ENCODE measurements at places on chromosomes 16 and 17.

DNA sequence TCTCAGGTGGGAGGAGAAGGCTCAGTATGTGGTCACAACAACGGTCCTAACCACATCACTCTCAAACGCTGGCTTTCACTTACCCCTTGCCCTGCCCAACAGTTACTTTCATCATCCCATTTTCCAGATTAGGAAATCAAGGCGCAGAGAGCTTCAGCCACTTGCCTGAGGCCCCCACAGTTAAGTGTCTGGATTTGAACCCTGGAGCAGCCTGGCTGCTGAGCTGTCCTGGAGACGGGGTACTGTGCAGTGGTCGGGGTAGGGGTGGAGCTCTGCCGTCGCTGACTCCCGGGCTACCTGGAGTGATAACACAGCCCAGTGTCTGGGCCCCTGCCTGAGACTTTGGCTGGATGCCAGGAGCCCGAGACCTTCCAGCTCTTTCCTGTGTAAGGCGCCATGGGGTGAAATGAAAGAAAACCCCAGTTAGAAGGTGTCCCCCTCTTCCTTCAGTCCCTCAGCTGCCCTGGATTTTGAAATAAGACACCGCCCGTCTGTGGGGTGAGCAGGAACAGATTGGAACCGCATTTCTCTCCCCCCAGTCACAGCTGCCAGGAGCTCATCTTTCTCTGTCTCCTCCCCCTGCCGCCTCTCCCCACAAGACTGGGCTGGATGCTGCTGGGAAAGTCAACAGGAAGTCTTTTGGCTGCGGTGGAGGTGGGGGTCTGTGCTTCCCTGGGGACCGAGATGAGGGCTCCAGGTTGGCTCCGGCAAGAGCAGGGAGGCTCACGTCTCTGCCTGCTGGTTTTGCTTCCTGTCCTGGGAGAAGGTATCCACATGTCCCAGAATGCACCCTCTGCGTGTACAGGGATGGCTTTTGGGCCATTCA lies 280.2 kb downstream of the SEC14L1 start:
- peak; percentile 77 for DNase-seq

GRCh38 chr17:59296190-59296589 lies 35.3 kb upstream of the YPEL2 start:
- no peak for DNase-seq

DNA sequence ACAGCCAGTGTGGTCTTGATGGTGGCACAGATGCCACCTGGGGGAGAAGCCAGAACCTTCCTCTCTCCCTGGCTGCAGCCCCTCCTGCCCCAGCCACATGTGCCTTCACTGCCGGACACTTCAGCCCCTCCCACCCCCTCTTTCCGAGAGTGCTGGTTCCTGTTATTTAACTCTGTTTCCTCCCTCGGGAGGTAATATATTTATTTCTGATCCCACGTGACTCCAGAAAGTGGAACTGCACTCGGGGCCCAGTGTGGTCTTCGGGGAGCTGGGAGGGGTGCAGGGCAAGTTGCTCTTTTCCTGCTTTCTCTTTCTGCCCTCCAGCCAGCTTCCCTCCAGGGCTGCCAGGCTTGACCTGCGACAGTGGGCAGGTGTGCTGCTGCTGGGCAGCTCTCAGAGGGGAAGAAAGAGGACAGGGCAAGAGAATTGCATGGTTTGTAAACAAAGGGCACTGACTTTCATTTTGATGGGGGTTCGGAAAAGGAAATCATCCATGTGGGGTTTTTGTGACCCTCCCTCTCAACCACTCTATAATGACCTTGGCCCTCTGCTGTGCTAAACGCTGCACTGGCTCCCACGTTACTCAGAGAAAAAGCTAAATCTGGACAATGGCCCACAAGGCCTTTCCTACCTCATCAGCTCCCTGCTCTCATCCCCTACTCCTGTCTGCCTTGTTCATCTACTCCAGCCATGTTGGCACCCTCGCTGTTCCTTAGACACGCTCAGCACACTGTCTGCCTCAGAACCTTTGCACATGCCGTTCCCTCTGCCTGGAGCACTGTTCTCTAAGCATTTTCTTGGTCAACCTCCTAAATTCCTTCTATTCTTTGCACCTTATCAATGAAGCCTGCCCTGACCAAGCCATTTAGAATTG lies 8.2 kb upstream of the CIITA start:
- DNase-seq = no peak

GRCh38 chr16:56995136-56995805 lies 5.9 kb downstream of the NLRC5 start:
- no peak for DNase-seq

All from muscle of arm (tissue), 14 donors.